Progenitor cell of endocrine pancreas (in vitro differentiated cells): ENCODE measurements at places on chromosomes 3 and 15.
A peak's percentile ranks its signal among the peaks of the same experiment; 100 is the strongest.

GRCh38 chr3:152519376-152519775 is 250.6 kb downstream of the MBNL1 start:
- H3K36me3 ChIP-seq, result no peaks in the 10 kb centered on the region
- no peaks in the 10 kb centered on the region for H3K27me3 ChIP-seq
- no peaks in the 10 kb centered on the region for H3K4me1 ChIP-seq
- H3K4me3 ChIP-seq, result no peak overlapping the region
- no peak overlapping the region for H3K27ac ChIP-seq

DNA sequence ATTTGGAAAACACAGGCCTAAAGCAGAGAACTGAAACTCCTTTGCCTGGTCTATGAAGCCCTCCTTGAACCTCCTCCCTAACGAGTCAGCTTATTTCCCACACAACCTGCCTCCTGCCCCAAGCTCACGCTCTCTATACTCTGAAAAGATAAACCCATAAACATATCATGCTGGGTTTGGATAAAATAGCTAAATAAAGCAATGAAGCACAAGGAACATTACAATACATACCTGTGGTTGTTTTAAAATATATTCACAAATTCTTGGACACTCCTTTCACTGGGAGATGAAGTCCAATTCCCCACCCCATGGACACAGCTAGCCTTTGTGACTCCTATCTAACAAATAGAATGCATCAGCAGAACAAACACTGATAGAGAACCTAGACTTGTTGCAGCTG is 98.2 kb downstream of the PLCH1 start:
- no peaks in the 10 kb centered on the region for H3K36me3 ChIP-seq
- H3K4me1 ChIP-seq, result peaks cover 14% of the 10 kb centered on the region
- H3K27ac ChIP-seq, result no peak overlapping the region
- DNase-seq, result no peak
- no peak overlapping the region for H3K4me3 ChIP-seq
- no peaks in the 10 kb centered on the region for H3K27me3 ChIP-seq

DNA sequence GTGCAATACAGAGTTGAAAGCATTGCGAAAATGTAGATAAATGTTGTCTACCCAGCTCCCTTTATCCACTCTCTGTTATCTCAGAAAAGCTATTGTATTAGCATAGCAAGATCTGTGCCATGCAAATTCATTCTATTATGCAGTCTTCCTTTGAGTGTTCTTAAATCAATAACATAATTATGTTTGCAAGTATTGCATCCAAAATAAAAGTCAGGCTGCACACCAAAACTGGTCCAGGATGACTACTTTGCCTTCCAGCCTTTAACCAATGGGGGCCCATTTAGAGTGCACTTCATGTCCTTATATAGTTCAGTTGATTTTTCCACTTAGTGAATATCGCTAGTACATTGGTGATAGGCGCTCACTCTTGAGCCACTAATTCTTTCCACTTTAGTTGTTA is 107.4 kb upstream of the MLF1 start:
- no peak overlapping the region for H3K27ac ChIP-seq
- no peak overlapping the region for H3K4me3 ChIP-seq
- H3K36me3 ChIP-seq, result no peaks in the 10 kb centered on the region
- no peak for DNase-seq
- H3K4me1 ChIP-seq, result peaks cover 6% of the 10 kb centered on the region

DNA sequence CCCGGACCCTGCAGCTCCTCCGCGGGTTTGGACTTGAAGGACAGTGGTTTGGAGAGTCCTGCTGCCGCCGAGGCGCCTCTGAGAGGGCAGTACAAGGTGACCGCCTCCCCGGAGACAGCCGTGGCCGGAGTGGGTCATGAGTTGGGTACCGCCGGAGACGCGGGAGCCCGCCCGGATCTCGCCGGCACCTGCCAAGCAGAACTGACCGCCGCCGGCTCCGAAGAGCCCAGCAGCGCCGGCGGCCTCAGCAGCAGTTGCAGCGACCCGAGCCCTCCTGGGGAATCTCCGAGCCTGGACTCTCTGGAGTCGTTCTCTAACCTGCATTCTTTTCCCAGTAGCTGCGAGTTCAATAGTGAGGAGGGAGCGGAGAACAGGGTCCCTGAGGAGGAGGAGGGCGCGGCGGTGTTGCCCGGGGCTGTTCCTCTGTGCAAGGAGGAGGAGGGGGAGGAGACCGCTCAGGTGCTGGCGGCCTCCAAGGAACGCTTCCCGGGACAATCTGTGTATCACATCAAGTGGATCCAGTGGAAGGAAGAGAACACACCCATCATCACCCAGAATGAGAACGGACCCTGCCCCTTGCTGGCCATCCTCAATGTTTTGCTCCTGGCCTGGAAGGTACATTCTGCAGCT is 634 bp downstream of the MINDY2 start:
- H3K27ac ChIP-seq, result peak overlapping the region; percentile 99
- no peaks in the 10 kb centered on the region for H3K36me3 ChIP-seq
- no peak overlapping the region for H3K4me3 ChIP-seq
- peak; percentile 31 for DNase-seq
- H3K27me3 ChIP-seq, result no peaks in the 10 kb centered on the region

GRCh38 chr3:110871869-110872268 is 199.7 kb upstream of the NECTIN3 start:
- no peak for DNase-seq
- no peak overlapping the region for H3K4me3 ChIP-seq
- H3K4me1 ChIP-seq, result no peaks in the 10 kb centered on the region
- H3K27ac ChIP-seq, result no peak overlapping the region

DNA sequence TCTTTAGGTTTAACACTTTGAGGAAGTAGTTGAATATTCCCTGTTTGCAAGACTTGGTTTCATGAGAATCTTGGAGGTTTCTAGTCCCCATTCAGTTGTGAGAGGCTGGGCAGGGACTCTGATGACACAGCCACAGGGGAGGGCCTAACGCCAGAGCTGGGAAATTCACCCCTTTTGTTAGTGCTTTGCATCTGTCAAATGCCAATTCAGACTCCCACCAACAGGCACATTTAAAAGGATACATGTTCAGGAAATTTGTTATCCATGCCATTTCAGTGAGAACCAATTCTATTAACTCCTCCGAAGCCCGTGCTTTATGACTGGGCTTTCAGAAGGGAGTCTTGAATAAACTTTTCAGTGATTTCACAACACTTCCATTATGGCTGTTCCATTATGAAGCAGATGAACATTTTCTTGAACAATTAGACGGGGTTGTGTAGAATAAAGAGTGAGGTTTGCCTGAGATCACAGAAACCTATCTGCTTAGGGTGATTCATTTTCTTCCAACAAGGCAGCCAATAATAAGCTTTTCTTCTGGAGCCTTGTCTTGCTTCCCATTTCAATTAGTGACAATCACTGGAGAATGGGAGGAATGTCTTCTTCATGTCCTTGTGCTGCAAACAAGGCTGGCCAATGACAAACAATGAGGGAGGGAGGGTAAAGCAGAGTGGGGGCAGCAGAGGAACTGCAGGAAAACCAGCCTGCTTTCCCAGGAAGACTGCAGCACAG is 90.6 kb downstream of the SOX14 start:
- peaks cover 44% of the 10 kb centered on the region for H3K27me3 ChIP-seq
- H3K4me3 ChIP-seq, result no peak overlapping the region
- no peaks in the 10 kb centered on the region for H3K4me1 ChIP-seq
- DNase-seq, result no peak
- no peaks in the 10 kb centered on the region for H3K36me3 ChIP-seq
